ENCODE measurements at places on chromosomes 12 and 14.

- DNase-seq, result peak; percentile 90
Measured at GRCh38 chr14:77208291-77208978, 26.8 kb downstream of the TMEM63C start.

- DNase-seq, result no peak
Measured at GRCh38 chr12:29334937-29335336, 46.0 kb downstream of the ERGIC2 start.

DNA sequence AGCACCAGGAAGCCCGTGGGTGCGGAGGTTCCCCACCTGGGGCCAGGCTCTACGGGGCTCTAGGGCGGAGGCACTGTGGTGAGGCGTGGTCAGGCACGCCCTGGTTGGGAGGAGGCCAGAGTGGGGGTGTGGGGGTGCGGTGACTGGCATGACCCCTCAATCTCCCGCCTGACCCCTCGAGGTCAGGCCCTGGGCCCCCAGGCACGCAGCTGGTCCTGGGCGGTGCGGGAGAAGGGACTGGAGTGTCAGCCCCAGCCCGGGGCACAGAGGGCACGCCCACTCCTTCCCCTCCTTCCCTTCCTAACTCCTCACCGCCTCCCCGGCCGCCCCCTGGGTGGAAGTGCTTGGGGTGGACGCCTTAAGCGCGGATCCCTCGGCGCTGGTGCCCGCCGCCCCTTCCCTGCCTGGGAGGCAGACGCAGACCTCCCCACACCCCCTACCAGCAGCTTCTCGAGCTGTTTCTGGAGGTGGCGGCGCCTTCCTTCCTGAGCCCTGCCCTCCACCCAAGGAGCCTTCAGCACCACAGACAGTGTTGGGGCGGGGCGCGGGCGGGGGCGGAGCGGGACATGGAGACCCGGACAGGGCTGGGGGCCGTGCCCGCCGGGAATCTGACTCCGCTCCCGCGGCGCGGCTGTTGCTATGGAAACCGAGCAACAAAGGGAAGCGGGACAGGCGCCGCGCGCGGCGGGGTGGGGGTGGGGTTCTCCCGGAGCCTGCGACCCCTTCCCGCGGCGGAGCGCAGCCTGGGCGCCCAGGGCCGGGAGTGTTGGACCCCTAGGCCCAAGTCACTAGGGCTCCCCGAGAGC lies 741 bp upstream of the CRIP2 start:
- DNase-seq, result peak; percentile 90

DNA sequence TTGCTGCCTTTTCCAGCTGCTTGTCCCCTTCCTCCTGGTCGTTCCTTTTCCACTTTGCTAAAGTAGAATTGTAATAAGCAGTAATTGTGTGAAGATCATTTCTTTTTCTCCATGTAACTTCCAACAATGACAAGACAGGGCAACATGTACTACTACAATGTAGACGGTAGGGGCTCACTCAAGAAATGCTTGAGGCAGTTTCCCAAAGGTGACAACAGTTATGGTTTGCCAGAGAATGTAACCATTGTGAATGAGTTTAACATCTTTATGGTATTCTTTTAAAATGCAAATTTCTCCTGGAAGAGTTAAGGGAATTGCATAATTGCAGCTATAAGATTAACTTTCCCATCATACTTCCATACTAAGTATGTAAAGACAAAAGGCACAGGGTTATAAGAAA lies 23.8 kb upstream of the PHLDA1 start:
- no peak for DNase-seq

DNA sequence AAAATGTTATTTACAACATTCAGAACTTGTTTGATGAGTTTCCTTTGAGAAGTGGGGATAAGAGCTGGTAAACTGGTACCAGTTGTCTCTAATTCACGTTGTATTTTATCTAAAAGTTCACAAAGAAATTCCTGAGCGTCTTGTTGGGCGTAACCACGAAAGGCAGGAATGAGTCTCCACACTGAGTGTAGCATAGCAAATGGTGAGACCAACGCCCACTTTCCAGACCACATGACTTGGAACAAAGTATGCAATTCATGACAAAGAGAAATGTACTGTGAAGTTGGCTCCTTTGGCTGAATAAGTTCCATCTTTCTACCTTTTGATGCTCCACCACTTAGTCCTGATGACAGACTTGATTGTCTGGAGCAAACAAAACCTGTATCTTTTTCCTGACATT lies 18.4 kb downstream of the USP44 start:
- DNase-seq, result no peak

GRCh38 chr12:93524386-93525133 lies 47.9 kb upstream of the SOCS2 start:
- DNase-seq, result no peak

- no peak for DNase-seq
Measured at GRCh38 chr12:114674251-114675047, 9.5 kb downstream of the TBX3 start.

- no peak for DNase-seq
Measured at GRCh38 chr14:104664107-104664506, 25.3 kb upstream of the INF2 start.

GRCh38 chr14:53541411-53541810 lies 388.3 kb upstream of the DDHD1 start:
- no peak for DNase-seq

DNA sequence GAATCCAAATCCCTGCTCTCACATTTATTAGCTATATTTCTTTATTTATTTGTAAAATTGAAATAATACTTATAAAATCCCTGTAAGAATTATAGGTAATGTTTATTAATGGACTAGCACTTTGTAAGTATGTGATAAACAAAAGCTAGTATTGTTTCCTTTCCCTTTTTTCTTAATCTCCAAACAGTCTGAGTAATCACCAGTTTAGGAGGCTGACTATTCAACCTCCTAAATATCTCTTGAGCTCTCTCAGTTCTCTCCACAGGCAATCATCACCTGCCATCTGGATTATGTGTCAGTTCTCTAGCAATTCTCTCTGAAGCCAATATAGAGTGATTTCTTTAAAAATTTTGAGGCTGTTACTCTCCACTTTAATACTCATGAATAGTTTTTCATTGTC lies 9.2 kb upstream of the LYZ start:
- DNase-seq, result no peak

GRCh38 chr12:22808860-22809259 lies 183.9 kb downstream of the ETNK1 start:
- no peak for DNase-seq

- no peak for DNase-seq
Measured at GRCh38 chr12:41636653-41637052, 448.5 kb downstream of the PDZRN4 start.

GRCh38 chr14:95611293-95611880 lies 74.8 kb upstream of the TCL1B start:
- DNase-seq, result no peak

GRCh38 chr14:66413901-66414300 lies 72.3 kb upstream of the CCDC196 start:
- no peak for DNase-seq

- no peak for DNase-seq
Measured at GRCh38 chr14:68578597-68578996, 214.3 kb downstream of the ZFP36L1 start.

GRCh38 chr12:16238661-16239060 lies 38.8 kb downstream of the SLC15A5 start:
- no peak for DNase-seq

DNA sequence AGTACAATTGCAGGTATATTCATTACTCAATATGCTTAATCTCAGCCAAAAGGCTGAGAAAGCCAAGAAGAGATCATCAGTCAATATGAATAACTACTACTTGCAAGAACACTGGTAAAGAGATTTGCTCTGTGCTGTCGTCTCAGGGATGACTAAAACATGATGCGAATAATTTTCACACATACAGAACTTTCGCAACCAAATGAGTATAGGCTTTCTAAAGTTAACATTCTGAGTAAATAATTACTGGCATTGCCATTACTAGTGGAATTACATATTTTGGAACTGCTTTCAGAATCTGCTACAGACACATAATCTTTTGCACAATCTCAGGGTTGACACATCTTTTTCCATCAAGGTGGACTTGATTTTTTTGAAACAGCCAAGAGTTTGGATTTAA lies 24.7 kb downstream of the NCKAP1L start:
- DNase-seq, result no peak

All from urothelium cell line (cell line).